Activated T-cell treated with anti-CD3 and anti-CD28 coated beads, Interleukin-2, amount 50 U/mL, for 48 hours (primary cell): ENCODE measurements at places on chromosomes 11 and 22.
A peak's percentile ranks its signal among the peaks of the same experiment; 100 is the strongest.

DNA sequence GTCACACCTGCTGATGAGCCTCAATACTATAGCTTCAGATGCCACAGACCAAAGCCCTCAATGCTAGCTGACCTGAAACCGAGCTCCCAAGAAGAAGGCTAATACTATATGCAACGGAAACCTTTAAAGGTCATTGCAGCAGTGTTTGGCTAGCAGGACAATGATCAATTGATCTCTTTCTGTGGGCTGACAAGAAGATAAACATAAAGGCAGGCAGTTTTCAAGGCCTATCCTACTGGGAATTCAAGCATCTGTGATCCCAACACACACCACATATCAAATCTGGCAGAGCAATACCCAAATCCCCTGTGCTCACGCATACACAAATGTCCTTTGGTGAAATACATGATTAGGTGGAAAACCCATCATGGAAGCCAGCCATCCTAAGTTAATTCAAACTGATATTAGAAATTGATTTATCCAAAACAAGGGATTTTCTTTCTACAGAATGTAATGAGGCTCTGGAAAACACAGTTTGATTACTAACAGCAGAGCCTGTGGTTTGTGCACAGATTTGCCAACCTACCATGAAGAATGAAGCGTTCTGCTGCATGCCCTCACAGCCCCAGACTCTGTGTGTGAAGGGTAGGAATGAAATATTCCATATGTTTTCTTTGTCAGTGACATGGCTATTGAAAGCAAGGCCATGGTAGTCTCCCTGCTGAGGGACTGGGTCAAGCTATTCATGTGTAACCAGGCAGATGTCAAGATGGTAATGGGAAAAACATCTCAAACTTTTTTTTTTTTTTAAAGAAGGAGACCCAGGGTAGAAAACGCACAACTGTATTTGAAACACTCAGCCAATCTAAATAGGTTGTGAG is 12.2 kb downstream of the LGR4 start:
- no peak for DNase-seq

GRCh38 chr11:128208329-128209137 is 378.8 kb downstream of the ETS1 start:
- no peak for DNase-seq

DNA sequence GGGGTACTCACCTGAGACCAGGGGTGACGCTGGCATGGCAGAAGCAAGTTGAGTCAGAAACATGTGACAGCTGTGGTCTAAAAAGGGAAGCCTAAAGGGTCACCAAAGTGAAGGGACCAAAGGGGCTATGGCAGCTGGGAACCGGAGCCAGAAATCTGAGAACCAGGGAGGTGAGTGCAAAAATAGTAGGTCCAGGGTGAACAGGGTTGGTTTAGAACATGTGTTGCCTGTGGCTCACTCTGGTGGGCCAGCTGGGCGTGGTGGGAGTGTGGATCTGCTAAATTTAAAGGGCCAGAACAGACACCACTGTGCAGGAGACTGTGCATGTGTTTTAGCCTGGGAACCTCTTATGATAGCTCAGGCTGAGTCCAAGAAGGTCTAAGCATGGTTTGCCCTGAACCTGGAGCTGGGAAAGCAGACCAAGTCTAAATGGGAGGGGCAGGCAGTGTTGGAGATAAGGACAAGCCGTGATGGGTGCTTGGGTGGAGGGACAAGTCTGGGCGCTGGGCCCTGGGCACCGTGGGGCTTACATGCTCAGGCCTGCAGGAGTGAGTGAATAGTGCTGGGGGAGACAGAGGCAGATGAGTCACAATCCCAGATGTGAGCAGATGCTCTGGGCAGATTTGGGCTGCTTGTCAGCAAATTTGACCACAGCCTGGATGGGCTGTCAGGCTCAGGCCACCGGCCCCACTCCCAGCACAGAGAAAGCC is 41.4 kb upstream of the ZBED5 start:
- DNase-seq = peak; percentile 60

- no peak for DNase-seq
Observed at GRCh38 chr11:1952806-1953482, 5.8 kb downstream of the MRPL23 start.

DNA sequence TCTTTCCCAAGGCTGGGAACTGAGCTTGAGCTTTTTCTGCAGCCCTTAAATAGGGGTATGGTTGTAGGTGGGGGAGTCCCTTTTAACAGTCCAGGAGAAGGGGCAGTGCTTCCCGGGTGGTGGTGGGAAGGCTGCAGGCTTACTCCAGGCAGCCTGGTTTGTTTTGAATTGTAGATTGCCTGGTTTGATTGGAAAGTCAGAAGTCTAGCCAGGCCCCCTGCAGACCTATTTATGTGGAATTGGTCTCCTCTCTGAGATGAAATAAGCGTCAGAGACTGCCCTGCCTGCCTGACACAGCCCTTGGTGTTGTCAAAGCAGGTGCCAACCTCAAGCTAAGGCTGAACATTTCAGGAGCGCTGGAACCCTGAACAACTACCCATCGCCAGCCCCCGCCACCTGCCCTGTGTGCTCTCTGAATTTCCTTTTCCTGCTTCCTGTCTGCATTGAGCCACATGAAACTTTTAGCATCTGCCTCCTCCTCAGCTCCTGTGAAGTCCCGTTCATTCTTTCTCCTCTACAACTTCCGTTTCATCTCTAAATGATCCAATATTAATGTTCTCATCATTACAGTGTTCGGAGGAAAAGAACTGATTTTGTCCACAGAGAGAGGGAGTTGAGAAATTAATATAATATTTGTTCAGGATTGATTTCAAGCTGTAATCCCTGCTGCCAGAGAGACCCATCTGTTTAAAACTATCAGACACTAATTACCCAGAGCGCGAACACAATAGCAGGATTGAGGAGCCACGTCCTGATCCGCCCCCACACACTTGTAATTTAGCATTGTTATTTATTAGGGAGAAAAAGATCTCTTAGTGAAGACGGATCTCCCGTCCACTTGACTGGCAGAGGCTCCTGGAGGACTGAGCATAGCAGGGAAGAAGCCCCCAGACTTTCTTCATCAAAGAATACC is 136.5 kb downstream of the TRIM29 start:
- no peak for DNase-seq

DNA sequence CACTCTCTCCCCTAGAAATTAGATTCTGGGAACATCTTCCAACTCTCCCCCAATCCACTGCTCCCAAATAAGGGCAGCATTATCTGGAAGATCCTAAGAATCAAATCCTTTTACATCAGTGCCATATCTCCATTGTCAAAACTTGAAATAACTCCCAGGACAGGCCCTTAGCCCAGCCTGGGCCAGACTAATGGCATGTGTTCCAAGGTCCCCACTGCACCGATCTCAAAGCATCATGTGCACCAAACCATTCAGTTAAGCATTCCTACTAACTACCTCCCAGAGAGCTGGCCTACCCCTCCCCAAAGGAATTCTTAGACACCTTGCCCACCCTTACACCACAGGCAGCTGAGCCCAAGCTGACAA is 44.2 kb upstream of the POU2AF1 start:
- DNase-seq = no peak
